KBM-7 (cell line): ENCODE measurements at places on chromosomes 2 and 18.
A peak's percentile ranks its signal among the peaks of the same experiment; 100 is the strongest.

DNA sequence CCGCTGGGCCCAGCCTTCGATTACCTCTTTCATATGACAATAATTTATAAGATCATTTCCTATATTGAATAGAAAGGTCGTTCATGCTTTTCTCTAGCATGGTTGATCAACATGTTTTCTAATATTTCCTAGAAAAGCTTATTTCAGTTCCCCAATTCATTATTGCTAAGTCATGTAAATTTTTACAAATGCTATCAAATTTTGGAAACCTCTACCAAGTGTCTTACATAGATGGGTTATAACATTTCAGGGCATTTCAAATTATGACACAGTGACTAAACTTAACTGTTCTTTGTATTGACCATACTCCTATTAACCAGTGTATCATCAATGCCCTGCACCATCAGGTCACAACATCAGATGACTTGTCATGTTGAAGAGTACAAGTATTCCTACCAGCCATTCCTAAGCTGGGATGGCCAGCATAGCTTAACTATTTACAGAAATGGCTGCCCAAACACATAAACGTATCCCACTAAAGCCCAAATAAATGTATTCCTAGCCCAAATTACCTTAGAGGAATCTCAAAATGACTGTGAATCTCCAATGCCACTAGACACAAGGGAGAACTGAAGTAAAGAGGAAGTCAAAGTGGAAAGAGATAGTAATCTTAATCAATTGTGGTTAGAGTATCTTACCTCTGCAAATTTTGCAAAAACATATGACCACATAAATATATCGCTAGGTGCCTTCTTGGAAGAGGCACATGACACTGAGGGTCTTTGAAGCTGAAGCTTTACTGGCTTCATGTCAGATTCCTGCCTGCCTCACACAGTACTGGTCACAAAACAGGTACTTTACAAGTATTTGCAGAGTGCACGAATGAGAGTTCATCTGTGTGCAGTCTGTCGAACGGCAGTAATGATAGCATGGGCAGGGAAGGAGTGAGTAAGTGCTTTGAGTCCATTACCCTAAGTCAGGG is 87.3 kb upstream of the TLK1 start:
- DNase-seq: peak; percentile 88

DNA sequence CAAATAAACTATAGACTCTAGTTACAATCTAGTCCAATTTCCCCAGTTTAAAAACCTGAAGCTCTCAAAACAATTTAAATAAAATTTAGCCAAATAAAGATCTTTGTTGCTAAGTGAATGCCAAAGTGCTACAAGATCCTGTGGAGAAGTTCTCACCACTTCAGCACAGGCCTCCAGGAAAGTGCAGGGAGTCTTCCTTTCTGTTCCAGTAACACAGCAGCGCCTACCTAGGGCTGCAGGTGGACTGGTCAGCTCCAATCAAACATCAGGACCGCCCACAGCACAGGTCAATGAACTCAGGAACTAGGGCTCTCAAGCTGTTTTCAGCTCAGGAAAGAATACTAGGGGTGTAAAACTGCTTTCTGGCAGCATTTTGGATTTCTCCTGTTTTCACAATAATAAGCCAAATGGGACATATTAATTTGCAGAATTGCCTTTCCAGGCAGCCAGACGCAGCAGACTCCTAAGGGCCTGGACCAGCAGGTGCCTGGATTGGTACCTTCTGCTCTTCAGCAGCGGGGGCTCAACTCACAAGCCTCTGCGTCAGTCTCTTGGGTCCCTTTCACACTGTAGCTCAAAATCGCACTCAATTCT is 1.5 kb downstream of the FAM110C start:
- no peak for DNase-seq

DNA sequence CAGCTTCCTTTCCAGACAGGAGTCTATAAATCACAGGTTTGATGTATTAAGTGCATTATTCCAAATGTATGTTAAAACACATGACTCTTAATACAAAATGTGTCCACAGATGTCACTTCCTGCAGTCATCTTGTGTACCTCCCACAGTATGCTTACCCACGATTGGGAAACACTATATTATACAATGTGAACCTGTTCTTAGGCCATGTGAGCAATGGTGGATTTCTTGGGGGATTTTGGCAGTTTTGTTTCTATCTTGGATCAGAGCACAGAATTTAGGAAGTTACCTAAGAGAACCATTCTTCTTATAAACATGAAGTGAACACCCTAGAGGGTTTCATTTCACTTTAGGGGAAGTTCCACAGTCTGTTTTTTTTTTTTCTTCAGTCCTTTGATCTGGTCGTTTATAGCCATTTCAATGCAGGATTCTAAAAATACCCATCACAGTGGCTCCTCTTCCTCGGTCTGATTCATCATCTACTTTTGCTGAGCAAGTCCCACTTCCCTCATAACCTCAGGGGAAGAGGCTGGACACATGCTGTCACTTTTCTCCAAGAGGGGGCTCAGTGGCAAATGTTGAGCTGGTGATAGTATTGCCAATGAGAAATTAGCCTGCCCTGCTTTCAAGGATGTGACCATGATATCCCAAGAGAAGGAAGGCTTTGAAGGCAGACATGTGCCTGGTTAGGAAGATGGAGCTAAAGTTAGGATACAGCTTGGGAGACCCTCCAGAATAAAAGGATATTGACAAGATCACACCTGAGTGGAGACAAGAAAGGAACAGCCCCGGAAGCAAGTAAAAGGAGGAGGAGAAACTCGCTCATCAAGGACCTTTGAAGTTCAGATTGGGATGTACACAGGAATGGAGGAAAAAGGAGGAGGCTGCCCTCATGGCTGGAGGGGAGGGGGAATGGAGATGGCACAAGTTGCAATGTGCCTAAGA is 22.6 kb downstream of the PLEK start:
- DNase-seq: peak; percentile 84

DNA sequence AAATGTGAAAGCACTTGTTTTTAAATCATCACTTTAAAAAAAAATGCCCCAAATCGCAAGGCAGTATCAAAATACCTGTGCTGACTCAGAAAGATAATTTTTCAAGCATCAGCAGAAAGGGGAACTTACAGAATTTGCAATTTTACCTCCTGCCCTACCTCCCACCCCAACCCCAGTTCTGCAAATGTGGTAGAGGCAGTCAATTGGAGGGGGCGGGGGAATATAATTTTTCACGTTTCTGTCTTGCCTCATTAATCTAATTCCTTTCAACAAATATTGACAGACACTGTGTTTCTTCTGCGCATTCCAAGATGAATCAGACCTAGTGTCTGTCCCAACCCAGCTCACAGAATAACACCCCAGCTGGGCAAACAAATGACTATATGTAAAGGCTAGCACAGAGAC is 76.8 kb downstream of the ALPK2 start:
- DNase-seq: no peak

DNA sequence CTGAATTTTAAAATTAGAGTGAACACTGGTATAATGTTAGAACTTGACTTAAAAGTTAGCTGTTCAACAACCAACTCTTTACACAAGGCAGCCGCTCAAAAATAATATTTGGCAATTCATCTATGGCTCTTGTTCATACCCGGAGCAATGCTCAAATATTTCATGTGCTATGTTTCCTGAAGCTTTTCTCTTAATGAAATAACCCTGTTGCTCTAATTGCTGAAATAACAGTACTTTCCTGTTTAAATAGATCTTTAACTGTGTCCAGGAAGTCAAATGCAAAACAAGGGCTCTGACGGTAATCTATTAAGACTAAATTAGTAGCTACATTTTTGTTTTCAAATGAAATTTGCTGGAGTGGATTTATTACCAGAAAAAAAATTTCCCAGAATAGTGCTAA is 33.7 kb downstream of the RFTN2 start:
- no peak for DNase-seq

- no peak for DNase-seq
Measured at GRCh38 chr2:210844016-210844415, 287.6 kb downstream of the CPS1 start.

DNA sequence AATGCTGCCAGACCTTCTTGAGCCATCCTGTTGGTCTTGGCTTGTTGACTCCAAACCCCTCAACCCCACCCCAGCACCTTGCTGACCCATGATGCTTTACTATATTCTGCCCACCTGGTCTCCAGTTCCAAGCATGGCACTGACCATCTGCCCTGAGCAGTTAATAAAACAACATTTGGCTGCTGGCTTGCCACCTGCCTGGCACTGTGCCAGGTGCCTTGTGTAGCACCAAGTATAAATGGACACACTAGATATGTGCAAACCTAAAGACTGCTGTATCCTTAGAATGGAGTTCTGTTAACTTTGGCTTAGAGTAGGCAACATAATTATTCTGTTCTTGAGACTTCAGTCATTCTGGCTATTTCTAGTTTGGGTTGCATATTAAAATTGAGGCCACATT is 91.4 kb downstream of the ACSL3 start:
- no peak for DNase-seq

GRCh38 chr2:26764906-26765305 is 822 bp downstream of the SLC35F6 start:
- DNase-seq: no peak

DNA sequence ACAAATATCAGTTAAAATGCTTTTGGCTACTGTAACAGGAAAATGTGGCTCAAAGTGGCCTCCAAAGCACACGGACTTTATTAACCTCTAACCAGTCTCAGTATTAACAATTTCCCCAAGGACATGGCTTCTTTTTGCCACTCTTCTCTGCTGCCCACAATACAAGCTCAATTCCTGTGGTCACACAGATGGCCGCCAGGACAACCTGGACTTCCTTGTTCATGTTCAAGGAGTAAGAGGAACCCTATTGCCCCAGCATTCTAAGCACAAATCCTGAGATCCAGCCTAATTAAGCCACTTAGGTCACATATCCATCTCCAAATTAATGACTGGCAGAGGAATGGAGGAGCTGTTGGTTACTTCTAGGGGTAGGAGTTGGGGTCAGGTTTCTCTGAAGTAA is 38.2 kb downstream of the AOX1 start:
- no peak for DNase-seq

- peak; percentile 56 for DNase-seq
Measured at GRCh38 chr2:8310557-8311455, 371.1 kb upstream of the ID2 start.

GRCh38 chr2:8575834-8576423 is 105.9 kb upstream of the ID2 start:
- peak; percentile 42 for DNase-seq

DNA sequence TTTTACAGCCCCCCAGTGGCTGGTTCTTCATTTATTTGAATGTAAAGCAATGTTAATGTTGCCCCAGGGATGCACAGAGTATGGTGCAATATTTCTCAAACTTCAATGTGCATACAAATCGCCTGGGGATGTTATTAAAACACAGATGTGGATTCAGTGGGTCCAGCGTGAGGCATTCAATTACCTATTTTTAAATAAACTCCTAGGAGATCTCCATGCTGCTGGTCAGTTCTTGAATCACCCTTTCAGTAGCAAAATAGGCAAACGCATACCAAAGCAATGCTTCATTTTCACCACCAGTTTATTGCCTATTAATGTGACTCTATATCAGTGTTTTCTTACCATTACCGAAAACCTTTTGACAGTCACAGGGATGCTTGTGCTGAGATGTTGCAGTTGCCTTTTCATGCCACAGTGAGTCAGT is 530.7 kb downstream of the CBLN2 start:
- no peak for DNase-seq

DNA sequence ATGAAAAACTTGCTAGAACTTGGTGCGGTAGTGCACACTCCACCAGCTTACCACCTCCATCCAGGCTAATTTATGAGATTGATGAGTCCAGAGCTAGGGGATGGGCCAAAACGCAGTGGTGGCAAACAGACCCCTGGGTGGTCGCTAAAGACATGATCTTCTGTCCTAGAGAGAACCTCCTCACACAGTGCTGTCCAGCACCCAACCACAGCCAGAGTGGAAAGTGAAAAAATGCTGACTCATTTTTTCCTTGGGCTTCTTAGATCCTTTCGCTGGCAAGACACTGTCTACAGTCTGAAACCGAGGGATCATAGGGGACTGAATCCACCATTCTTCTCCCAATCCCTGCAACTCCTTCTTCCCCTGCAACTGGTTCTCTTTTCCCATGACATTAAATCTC is 4.1 kb downstream of the ANTXR1 start:
- DNase-seq: no peak

DNA sequence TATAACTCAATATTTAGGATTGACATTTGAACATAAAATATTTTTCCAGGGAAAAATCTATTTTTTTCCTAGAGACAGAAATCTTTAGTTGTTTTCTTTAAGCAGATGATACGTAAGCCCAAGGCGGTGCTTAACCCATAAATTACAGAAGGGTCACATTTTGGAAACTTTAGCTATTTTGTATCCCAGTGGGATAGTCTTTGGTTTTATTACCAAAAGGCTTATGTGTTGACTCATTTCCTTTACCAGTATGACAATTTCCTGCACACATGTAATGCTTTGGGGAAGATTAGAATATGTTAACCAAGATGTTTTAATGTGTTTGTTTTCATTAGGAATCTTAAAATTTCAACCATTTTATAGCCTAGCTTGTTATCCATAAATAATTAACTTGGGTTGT is 24.8 kb downstream of the DYNC1I2 start:
- DNase-seq: peak; percentile 30

DNA sequence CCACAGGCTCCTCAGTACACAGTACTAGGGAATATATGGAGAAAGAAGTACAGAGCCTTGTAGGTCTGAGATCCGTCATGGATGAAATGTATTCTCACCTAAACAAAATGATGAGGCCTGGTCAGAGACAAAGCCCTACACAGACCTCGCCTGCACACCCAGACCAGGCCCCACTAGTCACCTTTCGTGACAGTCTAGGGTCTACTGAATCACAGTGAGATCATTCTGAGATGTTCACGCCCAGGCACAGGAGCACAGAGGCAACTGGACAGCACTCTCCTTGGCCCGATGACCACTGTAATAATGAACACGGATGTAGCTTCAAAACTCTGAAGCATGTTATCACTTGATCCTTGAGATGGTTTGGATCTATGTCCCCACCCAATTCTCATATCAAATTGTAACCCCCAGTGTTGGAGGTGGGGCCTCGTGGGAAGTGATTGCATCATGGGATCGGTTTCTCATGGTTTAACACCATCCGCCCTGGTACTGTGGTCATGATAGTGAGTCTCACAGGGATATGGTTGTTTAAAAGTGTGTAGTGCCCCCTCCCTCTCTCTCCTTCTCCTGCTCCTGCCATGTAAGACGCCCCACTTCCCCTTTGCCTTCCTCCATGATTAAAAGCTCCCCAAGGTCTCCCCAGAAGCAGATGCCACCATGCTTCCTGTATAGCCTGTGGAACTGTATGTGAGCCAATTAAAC is 15.1 kb downstream of the DOCK10 start:
- DNase-seq: no peak

- no peak for DNase-seq
Measured at GRCh38 chr2:136985044-136985443, 219.7 kb downstream of the THSD7B start.

GRCh38 chr18:42635378-42636048 is 480.0 kb downstream of the RIT2 start:
- no peak for DNase-seq

GRCh38 chr2:233355916-233356315 is 1.6 kb downstream of the DGKD start:
- DNase-seq: no peak

GRCh38 chr2:31420936-31421335 is 6.4 kb upstream of the XDH start:
- no peak for DNase-seq

DNA sequence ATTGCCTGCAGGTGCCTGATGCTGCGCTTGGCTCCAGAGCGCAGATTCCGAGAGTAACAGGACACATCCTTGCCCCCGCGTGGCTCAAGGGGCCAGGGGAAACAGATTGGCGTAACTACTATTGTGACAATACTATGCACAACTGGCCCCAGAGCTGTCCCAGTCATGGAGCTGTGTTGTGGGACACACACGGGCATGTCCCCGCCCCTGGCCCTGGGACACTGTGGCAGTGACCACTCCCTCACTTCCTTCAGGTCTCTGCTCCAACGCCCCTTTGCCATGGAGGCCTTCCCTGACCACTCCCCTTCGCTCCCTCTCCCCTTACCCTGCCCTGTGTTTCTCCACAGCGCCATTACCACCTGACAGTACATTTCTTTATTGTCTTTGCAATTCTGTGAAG is 132.1 kb downstream of the SMAD2 start:
- DNase-seq: no peak
